ENCODE measurements at places on chromosomes 7 and 10. TPM values are rescaled to one million over a fixed set of nuclear protein-coding genes. Genes with fewer than 3 reads are reported as not detected.

Gene DRGX
- 0.10 TPM for total RNA-seq

GRCh38 chr7:34357068-34357467 lies 300.9 kb upstream of the NPSR1 start:
- no peak overlapping the region for H3K27ac ChIP-seq
- peaks cover 47% of the 10 kb centered on the region for H3K4me1 ChIP-seq
- peaks cover 7% of the 10 kb centered on the region for H3K27me3 ChIP-seq
- no peak overlapping the region for H3K4me3 ChIP-seq
- no peak for DNase-seq

GRCh38 chr7:44962483-44963251 lies 16.1 kb downstream of the MYO1G start:
- H3K36me3 ChIP-seq, result no peaks in the 10 kb centered on the region
- H3K27ac ChIP-seq, result no peak overlapping the region
- peaks cover 10% of the 10 kb centered on the region for H3K27me3 ChIP-seq

DNA sequence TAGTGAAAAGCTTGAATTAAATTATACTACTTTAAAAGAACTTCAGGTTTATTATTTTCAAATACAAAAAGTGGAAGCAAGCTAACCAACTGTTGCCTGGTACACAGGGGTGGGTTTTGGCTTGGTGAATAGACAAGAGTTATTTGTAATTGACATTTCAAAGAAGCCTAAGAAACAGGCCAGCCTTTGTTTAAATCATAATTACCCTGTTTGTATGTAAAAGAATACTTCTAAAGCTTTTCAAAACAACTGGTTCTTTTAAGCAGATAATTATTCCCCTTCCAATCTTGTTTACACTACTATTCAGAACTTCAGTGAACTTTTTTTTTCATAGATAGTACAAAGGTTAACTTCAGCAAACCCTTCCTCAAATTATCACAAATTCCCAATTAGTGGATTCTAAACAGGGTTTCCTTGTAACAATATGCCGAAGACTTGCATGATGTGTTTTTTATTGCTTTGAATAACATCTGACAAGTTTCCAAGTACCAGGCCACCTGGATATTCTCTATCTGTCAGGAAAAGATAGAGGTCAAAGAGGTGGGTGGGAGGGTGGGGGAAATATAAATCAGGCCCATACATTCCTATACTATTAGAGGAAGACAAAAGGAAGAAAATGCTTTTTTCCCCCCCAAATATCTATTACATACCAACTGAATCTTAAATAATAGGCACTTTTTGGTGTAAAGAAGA lies 20.4 kb downstream of the SSMEM1 start:
- H3K27me3 ChIP-seq, result peaks cover 19% of the 10 kb centered on the region
- peaks cover 7% of the 10 kb centered on the region for H3K4me1 ChIP-seq
- no peak overlapping the region for H3K4me3 ChIP-seq
- no peak overlapping the region for H3K27ac ChIP-seq
- no peaks in the 10 kb centered on the region for H3K36me3 ChIP-seq
- DNase-seq, result no peak

Gene KLHL7
- total RNA-seq, result 24.9 TPM

DNA sequence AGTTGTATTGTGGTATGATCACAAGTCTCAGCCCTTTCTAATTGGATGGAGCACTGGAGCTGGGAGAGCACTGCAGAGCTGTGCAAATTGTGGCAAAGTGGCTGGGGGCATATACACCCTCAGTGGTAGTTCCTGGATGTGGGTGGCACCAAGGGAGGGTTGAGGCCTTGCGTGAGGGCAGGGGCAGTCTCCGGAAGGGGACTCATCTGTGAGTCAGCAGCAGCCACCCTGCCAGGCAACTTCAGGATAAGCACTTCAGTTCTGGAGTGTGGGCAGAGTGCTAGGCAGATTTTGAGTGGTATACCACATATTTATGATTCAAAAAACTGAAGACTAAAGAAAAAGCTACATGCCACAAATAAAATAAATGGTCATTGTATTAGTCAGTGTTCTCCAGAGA lies 210.5 kb downstream of the ETV1 start:
- peaks cover 23% of the 10 kb centered on the region for H3K4me1 ChIP-seq
- H3K36me3 ChIP-seq, result no peaks in the 10 kb centered on the region
- H3K27me3 ChIP-seq, result no peaks in the 10 kb centered on the region
- H3K27ac ChIP-seq, result peak overlapping the region; percentile 75

- H3K36me3 ChIP-seq, result peaks cover 29% of the 10 kb centered on the region
- peaks cover 12% of the 10 kb centered on the region for H3K4me1 ChIP-seq
- H3K27ac ChIP-seq, result no peak overlapping the region
- DNase-seq, result no peak
- no peak overlapping the region for H3K4me3 ChIP-seq
Observed at GRCh38 chr7:140704205-140704604, 7.7 kb downstream of the NDUFB2 start.

Gene GPR26
- not detected for total RNA-seq

Gene PSMG3
- 27.7 TPM for total RNA-seq

Gene KCP
- not detected for total RNA-seq

DNA sequence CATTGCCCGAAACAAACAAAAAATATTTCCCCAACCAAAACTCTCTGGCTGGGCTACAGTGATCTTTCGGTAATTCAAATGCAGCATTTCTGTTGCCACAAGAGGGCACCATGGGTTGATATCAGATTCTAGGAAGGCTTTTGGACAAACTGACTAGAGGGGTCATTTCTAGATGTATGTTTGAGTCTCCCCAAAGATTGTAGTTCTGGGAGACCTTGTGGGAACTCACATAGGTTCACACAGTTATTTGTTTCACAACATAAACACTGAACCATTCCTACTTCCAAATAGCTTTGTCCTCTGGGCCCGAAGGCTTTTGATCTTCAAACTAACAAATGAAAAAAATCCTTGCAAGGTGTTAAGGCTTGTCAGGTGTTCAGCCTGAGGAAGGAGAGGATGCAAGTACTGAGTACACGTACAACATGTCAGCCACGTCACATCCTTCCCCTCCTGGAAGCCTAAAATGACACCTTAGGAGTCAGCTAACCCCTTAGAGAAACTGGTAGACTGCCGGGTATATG lies 37.0 kb upstream of the IL15RA start:
- H3K36me3 ChIP-seq, result no peaks in the 10 kb centered on the region
- H3K27me3 ChIP-seq, result peaks cover 22% of the 10 kb centered on the region
- DNase-seq, result peak; percentile 27
- H3K27ac ChIP-seq, result no peak overlapping the region

GRCh38 chr7:2608921-2609411 lies 22.8 kb upstream of the TTYH3 start:
- H3K27me3 ChIP-seq, result peaks cover 3% of the 10 kb centered on the region
- no peaks in the 10 kb centered on the region for H3K36me3 ChIP-seq
- H3K4me3 ChIP-seq, result no peak overlapping the region
- DNase-seq, result no peak
- no peak overlapping the region for H3K27ac ChIP-seq
- no peaks in the 10 kb centered on the region for H3K4me1 ChIP-seq

DNA sequence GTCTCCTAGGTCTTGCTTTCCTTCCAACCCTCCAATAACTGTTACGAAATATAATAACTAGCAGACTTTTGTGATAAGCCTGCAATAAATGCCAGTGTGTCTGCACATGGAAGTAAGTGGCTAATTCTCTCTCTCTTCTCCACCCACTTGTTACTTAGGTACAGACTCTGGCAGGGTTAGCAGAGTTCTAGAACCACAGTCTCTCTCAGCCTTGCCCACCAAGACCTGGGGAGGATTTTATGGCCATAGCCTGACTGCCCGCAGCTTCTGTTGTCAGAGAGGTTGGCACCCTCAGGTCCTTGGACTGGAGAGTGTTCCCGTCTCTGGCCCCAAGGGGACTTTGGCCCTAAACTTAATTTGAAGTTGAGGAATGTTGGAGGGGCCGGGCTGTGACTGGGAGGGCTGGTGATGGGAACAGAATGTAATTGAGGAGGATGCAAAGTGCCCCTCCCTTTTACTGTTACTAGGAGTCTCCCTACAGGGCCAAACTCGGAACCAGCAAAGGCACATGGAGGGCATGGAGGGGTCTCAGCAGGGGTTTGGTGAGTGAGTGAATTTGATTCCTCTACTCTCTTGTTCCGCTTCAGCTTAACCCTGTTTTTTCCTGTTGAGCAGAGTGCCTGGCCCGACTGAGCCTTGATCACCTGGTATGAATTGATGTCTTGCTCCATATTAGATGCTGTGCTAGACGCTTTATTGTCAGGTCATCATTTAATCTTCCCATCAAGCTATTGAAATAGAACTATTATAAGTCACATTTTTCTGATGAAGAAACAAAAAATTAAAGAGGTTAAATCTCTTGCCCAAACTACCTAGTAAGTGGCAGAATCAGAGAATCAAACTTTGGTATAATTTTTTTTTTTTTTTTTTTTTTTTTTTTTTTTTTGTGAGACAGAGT lies 37.0 kb upstream of the LCOR start:
- no peak for DNase-seq
- H3K4me3 ChIP-seq, result no peak overlapping the region
- H3K36me3 ChIP-seq, result no peaks in the 10 kb centered on the region
- peaks cover 4% of the 10 kb centered on the region for H3K27me3 ChIP-seq
- peaks cover 6% of the 10 kb centered on the region for H3K4me1 ChIP-seq

Measured in HFFc6 (cell line).